ENCODE measurements at places on chromosomes 5 and 9.

- DNase-seq, result no peak
Measured at GRCh38 chr5:95887977-95888376, 65.5 kb upstream of the GLRX start.

DNA sequence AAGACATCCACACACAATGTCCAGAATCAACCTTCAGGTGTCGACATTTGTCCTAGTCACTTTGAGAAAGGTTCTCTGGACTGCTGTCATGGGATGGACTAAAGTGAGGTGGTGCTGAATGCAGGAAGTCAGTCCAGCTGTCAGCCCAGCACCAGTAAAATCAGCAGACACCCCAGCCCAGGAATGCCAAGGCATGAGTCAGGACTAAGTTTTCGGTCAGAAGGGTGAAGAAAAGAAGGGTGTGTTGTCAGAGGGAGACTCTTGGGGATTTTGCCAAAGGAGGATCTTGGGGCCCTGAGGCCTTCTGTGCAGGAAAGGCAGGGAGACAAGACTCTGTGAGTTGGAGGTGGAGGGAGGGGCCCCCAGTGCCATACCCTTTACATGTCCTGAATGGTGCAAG, 69.0 kb upstream of the XPA start:
- no peak for DNase-seq

- DNase-seq, result no peak
Measured at GRCh38 chr9:37511016-37512010, 25.6 kb downstream of the POLR1E start.

DNA sequence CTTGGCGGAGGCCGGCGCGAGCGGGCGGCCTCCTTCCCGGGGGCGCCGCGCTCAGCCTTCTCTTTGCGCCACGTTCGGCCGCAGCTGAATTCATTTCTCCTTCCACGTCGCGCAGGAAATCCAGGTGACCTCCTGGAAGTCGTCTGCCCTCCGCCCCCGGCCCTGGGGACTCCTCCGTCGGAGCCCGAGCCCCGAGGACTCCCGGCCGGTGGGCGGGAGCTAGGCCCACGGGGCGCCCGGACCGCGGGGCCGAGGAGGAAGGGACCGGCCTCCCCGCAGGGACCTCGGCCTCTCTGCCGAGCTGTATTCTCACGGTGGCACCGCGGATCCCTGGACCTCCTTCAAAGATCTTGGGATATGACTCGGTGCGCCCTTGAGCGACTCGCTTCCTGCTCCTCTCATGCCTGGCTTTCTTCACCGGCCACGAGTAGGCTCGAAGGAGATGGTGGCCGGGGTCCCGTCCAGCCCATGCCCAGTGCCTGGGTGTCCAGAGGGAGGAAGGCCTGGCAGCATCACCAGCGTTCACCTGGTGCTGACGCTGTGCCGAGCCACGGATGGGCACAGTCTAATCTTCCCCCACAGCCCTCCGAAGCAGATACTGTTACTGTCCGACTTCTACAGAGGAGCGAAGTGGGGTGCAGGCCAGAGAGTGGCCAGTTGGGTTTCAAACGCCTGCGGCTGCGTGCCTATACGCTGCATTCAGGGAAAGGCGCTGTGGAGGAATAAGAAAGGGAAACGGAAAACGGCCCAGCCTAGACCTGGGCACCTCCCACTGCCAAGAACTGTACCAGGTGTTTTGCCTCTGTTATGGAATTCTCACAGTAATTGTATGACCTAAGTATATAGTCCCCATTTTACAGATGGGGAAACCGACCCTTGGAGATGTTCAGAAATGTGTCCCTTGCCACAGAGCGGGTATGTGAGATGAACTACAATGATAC, 47.3 kb downstream of the PAX5 start:
- no peak for DNase-seq

DNA sequence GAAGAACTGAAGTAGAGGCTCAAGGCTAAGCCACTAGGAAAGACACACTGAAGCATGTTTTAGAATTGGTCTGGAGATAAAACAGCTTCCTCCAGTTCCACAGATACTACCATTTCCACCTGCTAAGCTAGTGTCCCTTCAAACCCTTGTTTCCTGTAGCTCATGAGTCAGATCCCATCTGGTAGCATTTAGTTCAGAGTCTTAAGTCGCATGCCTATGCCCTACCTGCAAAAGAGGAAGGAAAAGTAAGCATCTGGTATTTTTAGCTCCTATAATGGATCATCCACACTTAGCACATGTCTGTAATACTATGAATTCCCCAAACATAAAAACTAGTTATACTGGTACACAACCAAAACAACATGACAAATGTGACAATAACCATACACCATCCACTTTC, 92.1 kb downstream of the CDKN2A start:
- no peak for DNase-seq

DNA sequence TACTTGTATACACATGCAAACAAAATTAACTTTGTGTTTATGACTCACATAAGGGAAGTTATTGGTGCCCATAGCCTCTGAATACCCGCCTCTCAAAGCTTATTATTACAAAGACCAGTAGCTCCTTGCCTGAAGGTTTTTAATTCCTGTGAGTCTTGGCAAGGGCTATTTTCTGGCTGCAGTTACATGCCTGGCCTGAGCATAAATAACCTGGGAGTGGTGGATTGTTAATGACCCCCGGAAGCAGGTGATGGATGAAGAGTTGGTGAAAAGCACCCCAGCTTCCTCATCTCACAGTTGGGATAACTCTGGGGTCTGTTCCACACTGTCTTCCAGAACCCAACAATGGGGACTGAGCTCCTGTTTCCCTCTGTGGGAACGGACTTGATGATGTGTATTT, 594.5 kb downstream of the PDE4D start:
- DNase-seq, result no peak

GRCh38 chr5:73748510-73749400, 122.8 kb downstream of the ARHGEF28 start:
- DNase-seq, result no peak

DNA sequence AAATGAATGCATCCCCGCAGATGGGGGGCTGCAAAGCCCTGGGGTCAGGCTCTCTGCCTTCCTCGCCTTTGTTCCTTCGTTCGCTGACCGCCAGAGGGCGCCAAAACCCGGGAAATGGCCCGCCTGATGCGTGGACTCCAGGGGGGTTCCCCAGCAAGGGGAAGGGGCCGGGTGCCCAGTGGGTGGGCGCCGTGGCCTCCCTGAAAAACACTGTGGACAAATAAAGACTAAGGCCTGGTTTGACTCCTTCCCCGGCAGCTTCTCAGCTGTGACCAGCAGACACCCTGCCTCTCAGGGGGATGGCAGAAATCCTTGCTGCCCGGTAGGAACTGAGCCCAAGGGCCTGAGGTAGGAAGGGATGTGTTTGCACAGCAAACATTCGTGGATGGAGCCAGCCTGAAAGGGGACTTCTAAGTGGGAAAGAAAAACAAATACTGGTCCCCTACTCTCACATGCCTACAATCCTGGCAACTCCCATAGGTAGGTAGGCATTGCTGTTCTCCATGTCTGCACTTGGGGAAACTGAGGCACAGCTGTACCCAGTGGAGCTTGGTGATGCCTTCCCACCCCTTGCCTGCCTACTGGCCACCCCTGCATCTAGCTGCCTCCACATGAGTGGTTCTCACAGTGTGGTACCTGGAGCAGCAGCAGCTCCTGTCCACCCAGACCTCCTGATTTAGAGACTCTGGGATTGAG, 57.7 kb downstream of the DUSP1 start:
- peak; percentile 80 for DNase-seq

GRCh38 chr5:100827481-100827889, 75.6 kb downstream of the ST8SIA4 start:
- DNase-seq, result peak; percentile 48

- DNase-seq, result no peak
Measured at GRCh38 chr9:72407114-72407513, 42.1 kb upstream of the ZFAND5 start.

GRCh38 chr5:16179511-16179935, at the start of gene MARCHF11:
TSS of gene MARCHF11 (minus strand) at chr5:16179791. CDS start at chr5:16179575, 216 bp downstream.
- DNase-seq, result no peak

GRCh38 chr9:2465921-2466460, 155.6 kb upstream of the VLDLR start:
- DNase-seq, result no peak

- no peak for DNase-seq
Measured at GRCh38 chr5:56856541-56857178, 41.3 kb downstream of the MAP3K1 start.

Measured in muscle of back (tissue), 13 donors.